A549 treated with CORT108297 at 1 μM for 4 hours (cell line): ENCODE measurements at places on chromosomes 6 and 20. TPM values are rescaled to one million over a fixed set of nuclear protein-coding genes. Genes with fewer than 3 reads are reported as not detected.

VIP gene
- total RNA-seq: not detected in 5 replicates

LRRC1 gene
- 5.1 to 6.2 TPM (median 6.0 TPM) in 5 replicates for total RNA-seq

HLA-F gene
- total RNA-seq: 4.1 to 6.0 TPM (median 4.9 TPM) in 5 replicates

KCNK15 gene
- 0.54 to 0.77 TPM (median 0.72 TPM) in 5 replicates for total RNA-seq

MMS22L gene
- 9.5 to 14.2 TPM (median 13.3 TPM) in 5 replicates for total RNA-seq

PRKN gene
- total RNA-seq: 0.02 to 0.47 TPM (median 0.12 TPM) in 4 of 5 replicates, not detected in the other

RHAG gene
- 0.06 to 0.10 TPM (median 0.07 TPM) in 3 of 5 replicates, not detected in the others for total RNA-seq

MCM3 gene
- total RNA-seq: 72.9 to 84.0 TPM (median 83.2 TPM) in 5 replicates

FOXF2 gene
- 19.0 to 26.9 TPM (median 26.0 TPM) in 5 replicates for total RNA-seq

B3GAT2 gene
- total RNA-seq: 0.02 to 0.03 TPM (median 0.02 TPM) in 5 replicates
